ENCODE measurements at places on chromosomes 2 and 18.

- no peaks in the 10 kb centered on the region for H3K4me1 ChIP-seq
- H3K27ac ChIP-seq = no peak overlapping the region
- H3K36me3 ChIP-seq = no peaks in the 10 kb centered on the region
- H3K27me3 ChIP-seq = no peaks in the 10 kb centered on the region
- no peak for DNase-seq
Observed at GRCh38 chr18:74651327-74652128, 53.9 kb downstream of the ZNF407 start.

GRCh38 chr18:33821503-33821902, 243.5 kb downstream of the ASXL3 start:
- no peak overlapping the region for H3K27ac ChIP-seq
- no peaks in the 10 kb centered on the region for H3K36me3 ChIP-seq
- no peaks in the 10 kb centered on the region for H3K27me3 ChIP-seq

- H3K27ac ChIP-seq = no peak overlapping the region
- H3K4me1 ChIP-seq = no peaks in the 10 kb centered on the region
- no peak overlapping the region for H3K4me3 ChIP-seq
- DNase-seq = no peak
- no peaks in the 10 kb centered on the region for H3K27me3 ChIP-seq
Observed at GRCh38 chr2:235918876-235919275, 249.3 kb downstream of the GBX2 start.

GRCh38 chr2:221124532-221125240, 447.4 kb downstream of the EPHA4 start:
- H3K27ac ChIP-seq = no peak overlapping the region
- no peak for DNase-seq
- H3K4me3 ChIP-seq = no peak overlapping the region
- H3K4me1 ChIP-seq = no peaks in the 10 kb centered on the region
- H3K36me3 ChIP-seq = no peaks in the 10 kb centered on the region
- H3K27me3 ChIP-seq = no peaks in the 10 kb centered on the region

GRCh38 chr18:27075828-27076227, 109.3 kb downstream of the CHST9 start:
- no peak overlapping the region for H3K4me3 ChIP-seq
- H3K4me1 ChIP-seq = no peaks in the 10 kb centered on the region
- no peaks in the 10 kb centered on the region for H3K36me3 ChIP-seq
- no peaks in the 10 kb centered on the region for H3K27me3 ChIP-seq
- no peak overlapping the region for H3K27ac ChIP-seq

GRCh38 chr2:232368311-232368731, 10.2 kb upstream of the ALPP start:
- H3K27ac ChIP-seq = no peak overlapping the region
- no peak for DNase-seq
- H3K4me3 ChIP-seq = no peak overlapping the region
- H3K36me3 ChIP-seq = no peaks in the 10 kb centered on the region
- H3K27me3 ChIP-seq = no peaks in the 10 kb centered on the region
- H3K4me1 ChIP-seq = peaks cover 20% of the 10 kb centered on the region

DNA sequence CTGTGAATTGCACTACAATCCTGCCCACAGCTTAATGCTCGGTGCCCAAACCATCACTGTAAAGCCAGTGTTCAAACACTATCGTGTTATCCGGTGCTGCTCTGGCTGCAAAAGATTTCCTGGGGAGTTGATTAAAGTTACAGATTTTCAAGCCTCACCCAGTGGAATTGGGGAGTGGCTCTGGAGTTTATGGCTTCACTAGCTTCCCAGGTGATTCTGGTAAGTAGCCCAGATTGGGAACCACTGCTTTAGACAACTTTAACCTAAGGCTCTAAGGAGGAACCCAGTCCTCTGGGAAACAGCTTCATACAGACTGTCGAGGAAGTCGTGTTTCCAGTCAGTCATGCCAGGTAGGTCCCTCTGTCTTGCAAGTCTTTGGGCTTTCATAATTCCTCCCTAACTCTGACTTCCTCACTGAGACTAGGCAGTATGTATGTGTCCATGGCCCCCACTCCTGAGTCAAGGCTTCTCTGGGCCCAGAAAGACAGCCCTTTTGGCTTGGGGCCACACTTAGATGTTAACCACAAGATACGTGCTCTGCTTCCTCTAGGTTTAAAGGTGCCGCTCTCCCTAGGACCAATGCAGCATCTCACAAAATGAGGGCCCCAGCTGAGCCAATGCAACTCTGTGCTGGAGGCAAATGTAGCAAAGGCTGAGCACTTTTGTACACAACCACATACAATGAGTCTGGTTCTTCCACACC, 299.7 kb downstream of the PRKCE start:
- no peaks in the 10 kb centered on the region for H3K36me3 ChIP-seq
- no peak for DNase-seq
- H3K27me3 ChIP-seq = no peaks in the 10 kb centered on the region
- H3K4me3 ChIP-seq = no peak overlapping the region

DNA sequence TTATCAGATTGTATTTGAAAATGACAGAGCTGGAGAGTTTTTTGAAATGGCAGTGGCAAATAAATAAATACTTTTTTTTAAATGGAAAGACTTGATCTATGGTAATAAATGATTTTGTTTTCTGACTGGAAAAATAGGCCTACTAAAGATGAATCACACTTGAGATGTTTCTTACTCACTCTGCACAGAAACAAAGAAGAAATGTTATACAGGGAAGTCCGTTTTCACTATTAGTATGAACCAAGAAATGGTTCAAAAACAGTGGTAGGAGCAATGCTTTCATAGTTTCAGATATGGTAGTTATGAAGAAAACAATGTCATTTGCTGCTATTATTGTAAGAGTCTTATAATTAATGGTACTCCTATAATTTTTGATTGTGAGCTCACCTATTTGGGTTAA, 30.9 kb downstream of the CD28 start:
- H3K4me3 ChIP-seq = no peak overlapping the region
- no peaks in the 10 kb centered on the region for H3K36me3 ChIP-seq
- no peak for DNase-seq
- H3K4me1 ChIP-seq = peaks cover 7% of the 10 kb centered on the region
- no peaks in the 10 kb centered on the region for H3K27me3 ChIP-seq

GRCh38 chr18:5639131-5639530, 95.3 kb upstream of the EPB41L3 start:
- no peak overlapping the region for H3K27ac ChIP-seq
- H3K4me1 ChIP-seq = no peaks in the 10 kb centered on the region
- H3K27me3 ChIP-seq = no peaks in the 10 kb centered on the region
- H3K36me3 ChIP-seq = no peaks in the 10 kb centered on the region

GRCh38 chr18:79387214-79387613, 8.5 kb upstream of the NFATC1 start:
- no peaks in the 10 kb centered on the region for H3K36me3 ChIP-seq
- H3K27ac ChIP-seq = no peak overlapping the region
- no peak overlapping the region for H3K4me3 ChIP-seq
- DNase-seq = no peak

- H3K4me3 ChIP-seq = no peak overlapping the region
- H3K36me3 ChIP-seq = no peaks in the 10 kb centered on the region
- H3K27ac ChIP-seq = no peak overlapping the region
- H3K4me1 ChIP-seq = peaks cover 5% of the 10 kb centered on the region
Observed at GRCh38 chr18:79856119-79857007, 58.6 kb downstream of the KCNG2 start.

DNA sequence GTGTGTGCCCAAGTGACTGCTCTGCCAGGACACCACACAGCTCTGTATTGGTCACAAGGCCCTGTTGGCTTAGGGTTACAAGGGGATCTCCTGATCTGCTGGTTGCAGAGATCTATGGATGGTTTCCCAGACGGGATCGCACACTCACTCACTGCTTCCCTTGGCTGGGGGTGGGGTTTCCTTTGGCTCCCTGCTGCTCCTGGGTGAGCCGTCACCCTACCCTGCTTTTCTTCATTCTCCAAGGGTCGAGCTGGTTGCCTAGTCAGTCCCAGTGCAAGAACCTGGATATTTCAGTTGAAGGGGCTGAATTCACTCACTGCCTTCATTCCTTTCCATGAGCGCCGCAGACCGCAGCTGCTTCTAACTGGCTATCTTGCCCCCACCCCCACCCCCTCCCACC, 56.3 kb downstream of the GTF3C3 start:
- H3K27me3 ChIP-seq = no peaks in the 10 kb centered on the region
- H3K36me3 ChIP-seq = no peaks in the 10 kb centered on the region
- no peak overlapping the region for H3K4me3 ChIP-seq
- H3K27ac ChIP-seq = no peak overlapping the region
- DNase-seq = no peak

- no peaks in the 10 kb centered on the region for H3K4me1 ChIP-seq
- H3K27me3 ChIP-seq = no peaks in the 10 kb centered on the region
- no peak overlapping the region for H3K27ac ChIP-seq
- H3K36me3 ChIP-seq = no peaks in the 10 kb centered on the region
- no peak overlapping the region for H3K4me3 ChIP-seq
Observed at GRCh38 chr2:10226038-10226724, 76.5 kb upstream of the HPCAL1 start.

- H3K36me3 ChIP-seq = no peaks in the 10 kb centered on the region
- DNase-seq = no peak
- no peak overlapping the region for H3K27ac ChIP-seq
- no peak overlapping the region for H3K4me3 ChIP-seq
Observed at GRCh38 chr2:167579826-167580225, 667.6 kb downstream of the STK39 start.

DNA sequence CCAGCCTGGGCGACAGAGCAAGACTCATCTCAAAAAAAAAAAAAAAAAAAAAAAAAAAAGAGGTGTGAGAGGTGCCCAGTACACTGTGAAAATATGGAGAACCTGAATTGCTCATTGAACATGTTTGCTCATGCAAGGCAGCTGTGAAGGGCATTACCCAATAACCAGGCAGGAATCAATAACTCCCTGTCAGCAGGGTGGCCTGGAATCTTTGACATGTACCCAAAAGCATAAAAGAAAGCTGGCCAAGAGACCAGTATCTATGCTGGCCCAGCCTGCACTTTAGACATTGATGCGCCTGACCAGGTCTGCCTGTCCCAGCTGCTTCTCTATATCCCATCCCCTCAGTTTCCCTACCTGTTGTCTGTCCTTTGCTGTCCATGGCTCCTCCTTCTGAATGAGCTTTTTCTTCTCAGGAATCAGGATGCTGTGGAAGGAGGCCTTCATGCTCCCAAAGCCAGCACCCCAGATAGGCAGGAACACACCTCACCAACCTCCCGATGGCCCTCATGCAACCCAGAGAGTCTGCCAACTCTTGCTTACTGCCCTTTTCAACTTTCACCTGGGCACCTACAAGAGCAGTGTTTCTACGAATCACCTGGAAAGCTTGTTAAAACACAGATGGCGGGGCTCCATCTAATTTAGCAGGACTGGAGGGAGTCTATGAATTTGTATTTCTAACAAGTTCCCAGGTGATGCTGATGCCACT, 83.4 kb upstream of the PPP1CB start:
- H3K27ac ChIP-seq = no peak overlapping the region
- H3K4me1 ChIP-seq = no peaks in the 10 kb centered on the region

GRCh38 chr2:165114346-165114939, 89.4 kb downstream of the SCN3A start:
- H3K36me3 ChIP-seq = no peaks in the 10 kb centered on the region
- no peaks in the 10 kb centered on the region for H3K4me1 ChIP-seq
- H3K27ac ChIP-seq = no peak overlapping the region
- DNase-seq = no peak
- no peaks in the 10 kb centered on the region for H3K27me3 ChIP-seq

DNA sequence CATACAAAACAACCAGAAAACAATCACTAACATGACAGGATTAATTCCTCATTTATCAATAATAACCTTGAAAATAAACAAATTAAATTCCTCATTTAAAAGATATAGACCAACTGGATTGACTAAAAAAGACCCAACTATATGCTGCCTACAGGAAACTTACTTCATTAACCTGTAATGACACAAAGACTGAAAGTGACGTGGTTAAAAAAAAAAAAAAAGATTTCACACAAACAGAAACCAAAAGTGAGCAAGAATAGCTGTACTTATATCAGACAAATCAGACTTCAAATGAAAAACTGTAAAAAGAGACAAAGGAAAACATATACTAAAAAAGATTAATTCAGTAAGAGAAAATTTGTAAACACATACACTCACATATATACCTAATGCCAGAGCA, 201.2 kb downstream of the CCDC178 start:
- H3K27me3 ChIP-seq = no peaks in the 10 kb centered on the region
- no peak for DNase-seq
- no peak overlapping the region for H3K4me3 ChIP-seq
- no peaks in the 10 kb centered on the region for H3K36me3 ChIP-seq

GRCh38 chr2:102241616-102242305, 54.9 kb downstream of the IL1RL2 start:
- peaks cover 22% of the 10 kb centered on the region for H3K4me1 ChIP-seq
- no peak for DNase-seq
- no peak overlapping the region for H3K27ac ChIP-seq
- peaks cover 5% of the 10 kb centered on the region for H3K27me3 ChIP-seq
- H3K36me3 ChIP-seq = no peaks in the 10 kb centered on the region

- H3K27ac ChIP-seq = no peak overlapping the region
- H3K4me3 ChIP-seq = no peak overlapping the region
- H3K27me3 ChIP-seq = no peaks in the 10 kb centered on the region
Observed at GRCh38 chr2:30927465-30928075, 120.3 kb upstream of the CAPN13 start.

DNA sequence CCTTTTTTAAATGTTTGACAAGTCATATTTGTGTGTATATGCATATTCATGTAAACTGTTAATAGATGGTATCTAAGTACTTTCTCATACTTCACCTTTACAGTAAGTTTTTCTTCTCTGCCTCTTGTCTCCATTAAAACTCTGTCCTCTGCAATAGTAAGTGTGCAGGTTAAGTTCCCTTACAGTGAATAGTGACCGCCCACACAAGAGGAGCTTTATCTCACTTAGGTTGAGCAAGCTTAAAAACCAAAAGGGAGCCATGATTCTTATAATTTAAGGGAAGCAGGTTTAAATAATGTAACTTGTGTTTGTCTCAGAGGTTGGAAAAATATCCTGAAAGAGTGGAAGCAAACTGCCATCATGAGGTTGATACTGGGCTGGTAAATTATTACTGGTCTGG, 61.3 kb downstream of the MRPS9 start:
- H3K36me3 ChIP-seq = peaks cover 48% of the 10 kb centered on the region
- H3K4me1 ChIP-seq = no peaks in the 10 kb centered on the region
- H3K27me3 ChIP-seq = no peaks in the 10 kb centered on the region
- DNase-seq = no peak

DNA sequence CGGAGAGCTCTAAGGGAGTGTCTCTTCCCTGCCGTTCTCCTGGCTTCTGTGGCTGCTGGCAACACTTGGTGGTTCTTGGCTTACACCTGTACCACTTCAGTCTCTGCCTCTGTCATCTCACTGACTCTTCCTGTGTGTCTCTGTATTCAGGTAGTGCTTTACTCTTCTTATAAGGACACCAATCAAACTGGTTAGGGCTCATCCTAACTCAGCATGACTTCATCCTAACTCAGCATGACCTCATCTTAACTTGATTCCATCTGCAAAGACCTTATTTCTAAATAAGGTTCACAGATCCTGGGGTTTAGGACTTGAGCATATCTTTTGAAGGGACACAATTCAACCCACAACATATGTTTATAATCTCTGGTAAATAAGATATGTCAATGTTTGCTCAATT, 51.6 kb upstream of the DSEL start:
- H3K36me3 ChIP-seq = no peaks in the 10 kb centered on the region
- H3K4me3 ChIP-seq = no peak overlapping the region
- no peaks in the 10 kb centered on the region for H3K4me1 ChIP-seq
- H3K27me3 ChIP-seq = no peaks in the 10 kb centered on the region
- H3K27ac ChIP-seq = no peak overlapping the region

All from natural killer cell (primary cell).